ENCODE measurements at places on chromosomes 2 and 18. TPM values are rescaled to one million over a fixed set of nuclear protein-coding genes. Genes with fewer than 3 reads are reported as not detected.

HAAO gene
- not detected for polyA plus RNA-seq

HOXD8 gene
- polyA plus RNA-seq, result not detected

LYG2 gene
- polyA plus RNA-seq, result 0.39 TPM

SOX11 gene
- 0.60 TPM for polyA plus RNA-seq

GPC1 gene
- 1.8 TPM for polyA plus RNA-seq

SPP2 gene
- polyA plus RNA-seq, result not detected

TEX44 gene
- polyA plus RNA-seq, result not detected

GPBAR1 gene
- polyA plus RNA-seq, result not detected
